ENCODE measurements at places on chromosomes 1 and 21. TPM values are rescaled to one million over a fixed set of nuclear protein-coding genes. Genes with fewer than 3 reads are reported as not detected.

DNA sequence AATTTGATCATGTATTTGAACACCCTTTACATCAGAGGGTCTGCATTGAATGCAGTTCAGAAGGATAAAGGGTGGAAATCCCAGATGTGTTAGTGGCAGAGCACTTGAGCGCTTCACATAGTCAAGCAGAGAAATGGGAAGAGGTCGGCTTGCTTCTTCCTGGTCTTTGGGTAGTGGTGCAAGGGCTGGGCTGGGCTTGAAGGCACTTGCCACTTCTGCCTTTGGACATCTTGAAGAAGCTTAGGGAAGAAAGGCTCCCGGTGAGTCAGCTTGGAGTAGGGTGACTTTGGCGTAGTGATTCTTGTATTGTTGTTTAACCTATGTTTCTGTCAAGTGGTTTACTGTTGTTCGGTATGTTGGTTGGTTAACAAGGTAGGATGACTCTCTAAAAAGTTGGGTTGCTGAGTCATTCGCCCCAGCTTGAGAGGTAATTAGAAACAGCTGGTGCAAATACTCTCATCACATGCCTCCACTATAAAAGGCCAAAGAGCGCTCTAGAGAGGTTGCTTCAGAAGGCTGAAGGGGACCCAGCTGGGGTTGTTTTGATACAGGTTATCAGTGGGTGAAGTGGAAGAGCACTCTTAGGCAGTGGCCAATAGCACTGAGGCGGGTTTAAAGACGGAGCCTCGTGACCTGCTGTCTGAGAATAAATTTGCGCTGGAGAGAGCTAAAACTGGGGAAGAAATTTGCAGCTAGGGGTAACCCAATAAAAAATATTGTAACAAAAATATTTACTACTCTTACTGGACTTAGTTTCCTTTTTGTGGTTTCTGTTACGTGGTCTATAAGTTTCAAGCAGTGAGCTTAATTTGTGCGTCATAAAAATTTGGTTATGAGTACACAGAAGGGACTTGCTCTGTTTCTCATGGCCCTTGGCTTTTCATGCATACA, 1.4 kb downstream of the BACH1 start:
- peaks cover 13% of the 10 kb centered on the region for H3K36me3 ChIP-seq
- peak overlapping the region; percentile 90 for H3K4me3 ChIP-seq
- H3K4me1 ChIP-seq = peaks cover 51% of the 10 kb centered on the region
- H3K27ac ChIP-seq = peak overlapping the region; percentile 92
- peak; percentile 38 for DNase-seq
- H3K27me3 ChIP-seq = no peaks in the 10 kb centered on the region

- peaks cover 2% of the 10 kb centered on the region for H3K4me1 ChIP-seq
- peaks cover 5% of the 10 kb centered on the region for H3K27me3 ChIP-seq
- H3K27ac ChIP-seq = no peak overlapping the region
- H3K36me3 ChIP-seq = no peaks in the 10 kb centered on the region
- H3K4me3 ChIP-seq = no peak overlapping the region
- no peak for DNase-seq
Observed at GRCh38 chr1:152657677-152658076, 5.5 kb upstream of the LCE2D start.

- H3K4me1 ChIP-seq = peaks cover 12% of the 10 kb centered on the region
- H3K27ac ChIP-seq = no peak overlapping the region
- no peaks in the 10 kb centered on the region for H3K27me3 ChIP-seq
Observed at GRCh38 chr1:115183158-115183557, 93.9 kb upstream of the TSPAN2 start.

GRCh38 chr1:82162486-82163420, 362.0 kb downstream of the ADGRL2 start:
- H3K27me3 ChIP-seq = no peaks in the 10 kb centered on the region
- H3K27ac ChIP-seq = no peak overlapping the region
- peaks cover 6% of the 10 kb centered on the region for H3K4me1 ChIP-seq
- H3K36me3 ChIP-seq = no peaks in the 10 kb centered on the region
- H3K4me3 ChIP-seq = no peak overlapping the region
- no peak for DNase-seq

- peak overlapping the region; percentile 78 for H3K4me3 ChIP-seq
- DNase-seq = no peak
- peaks cover 5% of the 10 kb centered on the region for H3K4me1 ChIP-seq
- H3K27me3 ChIP-seq = peaks cover 63% of the 10 kb centered on the region
- H3K27ac ChIP-seq = no peak overlapping the region
Observed at GRCh38 chr1:95118067-95118499, 928 bp downstream of the TLCD4 start.

DNA sequence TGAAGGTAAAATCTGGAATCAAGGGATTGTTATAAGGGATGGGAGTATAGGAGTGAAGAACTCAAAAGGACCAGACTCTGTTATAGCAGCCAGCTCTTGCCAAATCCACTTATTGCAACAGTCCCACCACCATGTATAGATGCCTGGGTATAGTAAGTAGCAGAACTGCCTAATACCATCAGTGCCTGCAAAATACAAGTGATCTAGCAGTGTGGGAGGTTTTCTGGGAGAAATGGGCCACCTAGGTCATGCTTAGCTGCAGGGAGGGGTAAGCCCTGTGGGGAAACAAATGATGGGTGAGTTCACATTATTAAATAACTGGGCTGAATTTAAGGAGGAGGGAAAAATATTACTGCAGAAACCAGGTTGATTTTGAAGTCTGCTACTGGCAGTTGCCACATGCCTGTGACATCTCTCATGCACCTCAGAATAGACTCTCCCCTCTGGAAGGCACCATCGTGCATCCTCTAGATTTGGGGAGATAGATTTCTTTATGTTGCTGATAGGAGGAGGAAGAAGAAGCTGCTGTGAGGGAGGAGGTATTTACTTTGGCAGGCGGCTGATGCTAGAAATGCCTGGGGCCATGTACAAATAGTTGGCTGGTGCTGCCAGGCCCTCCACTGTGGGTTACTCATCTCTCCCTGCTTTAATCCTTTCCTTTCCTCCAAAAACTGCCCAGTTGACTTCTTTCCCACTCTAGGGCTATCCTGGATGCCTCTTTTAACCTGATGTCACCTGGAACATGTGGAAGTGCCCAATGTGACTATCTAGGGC, 27.5 kb downstream of the HLX start:
- peaks cover 20% of the 10 kb centered on the region for H3K27me3 ChIP-seq
- DNase-seq = no peak
- H3K36me3 ChIP-seq = no peaks in the 10 kb centered on the region
- H3K4me1 ChIP-seq = no peaks in the 10 kb centered on the region
- no peak overlapping the region for H3K4me3 ChIP-seq

DNA sequence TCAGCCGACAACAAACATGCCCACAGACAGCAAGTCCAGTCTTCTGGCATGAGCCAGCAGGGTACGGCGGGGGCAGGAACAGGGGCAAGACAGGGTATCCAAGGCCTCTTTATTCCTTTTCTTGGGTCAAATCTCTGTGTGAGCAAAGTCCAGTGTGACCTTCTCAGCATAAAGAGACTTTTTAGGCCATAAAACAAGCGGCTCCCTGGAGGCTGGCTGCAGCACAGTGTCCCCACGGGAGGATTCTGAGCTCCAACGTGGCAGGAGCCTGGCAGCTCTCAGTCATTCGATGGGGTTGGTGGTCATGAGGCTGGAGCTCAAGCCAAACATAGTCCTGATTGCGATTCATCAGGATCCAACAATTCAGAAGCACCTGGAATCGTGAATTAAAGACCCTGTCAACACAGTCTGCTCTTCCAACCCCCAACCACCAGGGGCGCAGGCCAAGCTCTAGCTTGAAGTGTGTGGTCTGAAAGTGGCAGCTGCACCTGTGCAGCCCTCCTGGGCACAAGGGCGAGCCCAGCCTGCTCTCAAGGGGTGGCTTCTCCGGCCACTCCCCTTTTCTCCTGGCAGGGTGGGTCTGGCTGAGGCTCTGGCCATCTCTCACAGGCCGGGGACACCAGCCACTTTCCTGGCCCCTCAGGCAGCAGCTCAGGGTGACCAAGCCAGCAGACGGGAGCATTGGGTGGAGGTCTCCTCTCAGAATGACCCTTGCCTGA, 62.1 kb downstream of the SLC66A1 start:
- H3K4me1 ChIP-seq = peaks cover 33% of the 10 kb centered on the region
- no peak overlapping the region for H3K4me3 ChIP-seq
- H3K36me3 ChIP-seq = peaks cover 22% of the 10 kb centered on the region

- H3K4me1 ChIP-seq = peaks cover 7% of the 10 kb centered on the region
- no peak overlapping the region for H3K4me3 ChIP-seq
- no peak overlapping the region for H3K27ac ChIP-seq
- no peaks in the 10 kb centered on the region for H3K27me3 ChIP-seq
- H3K36me3 ChIP-seq = peaks cover 19% of the 10 kb centered on the region
- DNase-seq = no peak
Observed at GRCh38 chr1:229642970-229643369, 16.9 kb downstream of the URB2 start.

GRCh38 chr1:157523774-157524493, 28.4 kb downstream of the FCRL5 start:
- no peaks in the 10 kb centered on the region for H3K27me3 ChIP-seq
- H3K36me3 ChIP-seq = no peaks in the 10 kb centered on the region
- no peak overlapping the region for H3K4me3 ChIP-seq
- peaks cover 6% of the 10 kb centered on the region for H3K4me1 ChIP-seq

DNA sequence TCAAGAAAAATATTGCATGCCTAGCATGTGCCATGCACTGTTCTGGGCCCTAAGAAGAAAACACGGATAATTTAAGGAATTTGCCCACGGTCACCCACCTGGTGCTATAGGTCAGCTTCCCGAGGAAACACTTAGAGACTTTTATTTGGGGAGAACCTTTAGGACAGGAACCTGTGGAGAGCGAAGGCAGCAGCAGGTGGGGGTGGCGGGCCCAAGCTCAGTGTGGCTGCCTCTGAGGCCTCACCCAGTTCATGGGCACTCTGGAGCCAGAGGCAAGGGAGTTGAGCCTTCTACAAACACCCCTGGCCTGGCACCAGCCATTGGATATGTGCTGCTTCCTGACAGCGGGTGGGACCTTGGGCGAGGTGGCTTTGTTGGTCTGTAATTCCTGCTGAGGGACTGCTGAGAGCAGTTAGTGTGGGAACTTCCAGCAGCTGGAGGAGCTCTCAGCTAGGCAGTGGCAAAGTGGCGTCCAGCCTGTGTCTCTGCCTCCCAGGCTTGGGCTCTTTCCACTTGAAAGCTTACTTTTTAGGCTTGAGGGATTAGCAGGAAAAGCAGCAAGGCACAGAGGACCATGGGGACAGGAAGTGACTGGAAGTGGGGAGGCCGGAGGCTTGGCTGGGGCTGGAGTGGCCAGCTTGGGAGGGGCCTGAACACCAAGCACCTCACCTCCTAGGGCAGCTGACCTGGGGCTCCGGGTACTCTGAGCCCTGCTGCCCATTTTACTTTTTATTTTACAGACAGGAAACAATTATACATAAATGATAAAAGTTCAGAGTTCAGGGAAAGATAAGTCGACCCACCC, 19.1 kb downstream of the MRPL37 start:
- no peak overlapping the region for H3K4me3 ChIP-seq
- no peak for DNase-seq
- H3K4me1 ChIP-seq = peaks cover 7% of the 10 kb centered on the region
- H3K27ac ChIP-seq = peak overlapping the region; percentile 73
- H3K27me3 ChIP-seq = no peaks in the 10 kb centered on the region

DNA sequence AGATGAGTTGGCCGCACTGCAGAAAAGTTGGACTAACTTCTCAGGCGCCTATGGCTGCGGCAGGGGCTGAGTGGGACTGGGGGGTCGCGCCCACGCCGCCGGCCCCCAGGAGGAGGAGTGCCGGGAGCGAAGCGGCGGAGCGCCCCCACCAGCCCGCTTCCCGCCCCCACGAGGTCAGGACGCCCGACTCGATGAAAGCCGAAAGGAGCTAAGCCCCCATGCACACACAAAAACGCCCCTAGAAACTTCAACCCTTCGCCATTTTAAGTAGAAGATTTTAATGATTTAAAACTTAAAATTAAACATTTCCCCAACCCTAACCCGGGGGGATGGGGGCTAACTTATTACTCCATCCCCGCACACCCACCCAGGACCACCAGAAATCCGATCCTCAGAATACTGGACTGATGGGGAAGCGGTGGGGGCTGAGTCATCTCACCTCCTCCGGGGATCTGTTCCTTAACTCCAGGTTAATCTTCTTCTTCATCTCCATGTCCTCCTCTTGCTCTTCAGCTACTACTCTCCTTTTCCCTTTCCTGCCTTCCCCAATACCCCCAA, 539 bp downstream of the ANP32E start:
- peaks cover 23% of the 10 kb centered on the region for H3K36me3 ChIP-seq
- peak; percentile 52 for DNase-seq
- H3K27ac ChIP-seq = no peak overlapping the region

GJB4 gene
- not detected for total RNA-seq

TMEM52 gene
- 2.7 TPM for total RNA-seq

TSTD1 gene
- 44.8 TPM for total RNA-seq

FMO5 gene
- 0.31 TPM for total RNA-seq

KCNJ9 gene
- total RNA-seq = not detected

OR2L13 gene
- total RNA-seq = not detected

Measured in activated naive CD8-positive, alpha-beta T cell treated with anti-CD3 and anti-CD28 coated beads for 36 hours (primary cell).